ENCODE measurements at places on chromosomes 2 and 18.

DNA sequence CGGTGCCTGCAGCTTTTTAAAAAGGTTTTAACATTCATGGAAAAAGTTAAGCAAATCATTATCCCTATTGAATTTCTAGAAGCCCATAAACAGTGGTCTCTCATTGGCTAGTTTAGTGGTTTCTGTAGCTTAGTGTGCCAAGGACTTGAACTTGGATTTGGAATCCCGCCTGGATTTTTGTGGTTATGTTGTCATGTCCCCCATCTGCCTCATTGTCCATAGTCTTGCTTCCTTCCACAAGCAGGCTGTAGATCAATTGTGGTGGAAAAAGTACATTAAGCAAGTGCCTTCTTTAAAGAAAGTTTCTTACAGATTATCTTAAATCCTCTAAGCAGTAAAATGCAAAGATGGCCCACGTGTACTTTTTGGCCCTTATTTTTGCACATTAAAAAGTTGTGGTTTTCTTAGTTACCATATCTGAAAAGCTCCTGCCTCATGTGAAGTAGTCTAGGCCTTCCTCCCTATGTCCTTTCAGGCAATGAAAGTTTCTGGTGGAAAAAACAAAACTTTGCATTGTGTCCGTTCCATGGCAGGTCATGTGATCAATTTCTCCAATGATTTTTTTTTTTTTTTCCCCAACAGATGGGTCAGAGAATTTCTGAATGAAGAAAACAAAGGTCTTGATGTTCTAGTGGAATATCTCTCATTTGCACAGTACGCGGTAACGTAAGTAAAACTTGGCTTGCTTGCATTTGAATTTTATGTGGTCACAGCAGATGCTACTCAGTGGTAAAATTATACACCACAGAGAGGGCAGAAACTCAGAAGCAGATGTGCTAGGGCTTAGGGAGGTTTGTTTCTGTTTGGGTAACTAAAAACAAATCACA is 158.9 kb downstream of the PRPF40A start:
- no peak for DNase-seq

- no peak for DNase-seq
Measured at GRCh38 chr18:41075212-41075611, 879.8 kb upstream of the PIK3C3 start.

- DNase-seq: no peak
Measured at GRCh38 chr2:15580451-15580850, 11.2 kb upstream of the DDX1 start.

DNA sequence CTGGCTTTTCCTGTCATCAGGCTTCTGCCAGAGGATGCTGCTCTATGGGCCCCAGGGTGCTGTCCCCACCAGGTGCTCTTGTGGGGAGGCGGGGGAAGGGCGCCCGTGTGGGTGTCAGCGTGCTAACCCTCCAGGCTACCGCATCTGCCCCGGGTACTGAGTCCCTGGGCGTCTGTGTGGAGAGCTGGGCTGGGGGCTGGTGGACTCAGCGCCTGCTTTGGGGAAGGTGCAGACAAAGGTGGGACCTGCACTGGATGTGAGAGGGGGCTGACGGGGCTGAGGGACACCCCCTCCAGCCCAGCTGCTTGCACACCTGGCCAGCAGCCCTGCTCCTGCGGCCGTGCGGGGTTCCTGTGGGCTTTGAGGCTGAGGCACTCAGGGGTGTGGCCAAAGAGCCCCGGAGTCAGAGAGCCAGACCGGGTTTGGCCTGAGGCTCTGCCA is 120.7 kb upstream of the PXDN start:
- DNase-seq: no peak

DNA sequence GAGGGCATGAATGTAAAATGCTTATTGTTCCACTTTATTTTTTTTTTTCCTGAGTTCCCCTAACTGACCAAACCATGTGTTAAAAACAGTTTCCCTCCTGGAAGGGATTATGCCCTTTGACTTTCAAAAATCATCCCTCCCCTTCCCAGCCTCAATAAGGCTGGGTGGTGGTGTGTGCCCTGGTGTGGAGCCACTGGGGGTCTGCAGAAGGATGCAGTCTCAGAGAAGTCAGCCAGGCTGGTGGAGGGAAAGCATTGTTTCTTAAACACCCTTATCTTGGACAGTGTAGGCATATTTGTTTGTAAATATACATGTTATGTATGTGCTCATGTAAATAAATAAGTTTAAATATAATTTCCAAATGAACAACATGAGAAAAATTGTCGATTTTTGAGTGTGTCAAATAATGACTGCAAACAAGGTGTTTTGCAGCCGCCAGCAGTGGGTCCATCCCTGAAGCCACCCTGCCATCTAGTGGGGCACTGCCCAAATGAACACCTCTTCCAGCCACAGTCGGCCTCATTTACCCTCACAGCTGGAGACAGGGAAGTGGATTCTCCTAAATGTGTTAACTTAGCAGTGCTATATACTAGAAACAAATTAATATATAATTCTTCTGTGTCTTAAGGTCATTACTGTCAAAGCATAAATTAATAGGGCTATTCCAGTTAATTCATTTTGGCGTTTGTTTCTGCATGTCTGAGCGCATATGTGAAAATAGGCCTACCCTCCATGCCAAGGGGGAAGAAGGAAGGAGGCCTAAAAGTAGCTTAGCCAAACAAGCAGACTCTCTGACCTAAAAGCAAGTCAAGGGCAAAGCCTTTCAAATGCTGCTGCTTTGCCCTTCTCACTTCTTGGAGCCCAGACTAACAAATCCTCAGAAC is 209.6 kb upstream of the PIK3C3 start:
- DNase-seq: peak; percentile 9

- DNase-seq: no peak
Measured at GRCh38 chr18:47911877-47912276, 18.6 kb downstream of the SMAD2 start.

DNA sequence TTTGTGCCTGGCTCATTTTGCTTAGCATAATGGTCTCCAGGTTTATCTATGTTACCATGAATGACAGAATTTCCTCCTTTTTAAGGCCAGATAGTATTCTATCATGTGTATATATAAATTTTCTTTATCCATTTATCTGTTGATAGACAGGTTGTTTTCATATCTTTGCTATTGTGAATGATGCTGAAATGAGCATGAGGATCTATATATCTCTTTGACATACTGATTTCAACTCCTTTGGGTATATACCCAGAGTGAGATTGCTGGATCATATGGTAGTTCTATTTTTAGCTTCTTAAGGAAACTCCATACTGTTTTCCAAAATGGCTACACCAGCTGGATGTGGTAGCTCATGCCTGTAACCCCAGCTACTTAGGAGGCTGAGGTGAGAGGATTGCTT is 86.4 kb upstream of the LTBP1 start:
- no peak for DNase-seq

DNA sequence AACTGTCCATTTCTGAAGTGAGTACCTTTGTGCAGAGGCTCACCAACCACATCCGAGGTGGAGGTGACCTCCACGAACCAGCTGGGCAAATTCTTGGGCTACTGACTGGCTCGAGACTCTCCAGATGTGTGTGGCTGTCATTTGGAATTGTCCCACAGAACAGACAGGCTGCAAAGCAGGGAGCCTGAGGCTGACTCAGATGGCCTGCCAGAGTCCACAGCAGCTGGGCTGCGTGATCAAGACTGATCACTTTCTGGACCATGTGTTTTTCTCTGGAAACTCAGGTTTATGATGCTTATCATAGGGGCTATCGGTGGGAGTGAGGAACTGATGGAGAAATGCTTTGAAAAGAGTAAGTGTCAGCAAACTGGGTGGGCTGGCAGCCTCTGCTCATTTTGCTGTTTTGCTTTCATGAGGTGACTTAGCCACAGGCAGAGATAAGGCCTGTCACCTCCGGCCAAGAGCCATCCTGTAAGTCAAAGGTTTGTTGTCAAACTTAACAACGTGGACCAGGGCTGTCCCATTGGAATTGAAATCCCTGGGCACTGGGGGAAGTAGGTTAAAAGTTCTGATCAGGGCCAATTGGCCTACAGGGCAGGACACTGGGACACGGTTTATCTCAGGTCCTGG is 120.4 kb downstream of the LIPG start:
- DNase-seq: no peak

- DNase-seq: no peak
Measured at GRCh38 chr2:119481501-119482455, 42.5 kb downstream of the SCTR start.

DNA sequence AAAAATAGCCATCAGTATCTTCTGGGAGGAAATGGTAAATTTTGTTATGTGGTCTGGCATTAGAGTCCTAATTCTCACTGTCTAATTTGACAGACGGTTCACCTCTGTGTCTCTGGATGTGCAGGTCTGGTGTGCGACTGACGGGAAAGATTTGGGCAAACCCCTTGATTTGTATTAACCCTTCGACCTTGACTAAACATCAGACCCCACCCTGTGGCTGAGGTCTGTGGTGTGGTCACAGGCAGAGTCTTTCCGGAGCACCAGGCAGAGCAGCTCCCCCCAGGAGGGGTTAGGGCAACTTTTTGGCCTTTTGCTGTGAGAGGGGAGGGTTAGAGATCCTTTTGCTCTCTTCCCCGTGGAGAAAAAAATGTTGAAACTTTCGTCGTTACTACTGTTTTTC is 6.4 kb downstream of the TWIST2 start:
- DNase-seq: no peak

DNA sequence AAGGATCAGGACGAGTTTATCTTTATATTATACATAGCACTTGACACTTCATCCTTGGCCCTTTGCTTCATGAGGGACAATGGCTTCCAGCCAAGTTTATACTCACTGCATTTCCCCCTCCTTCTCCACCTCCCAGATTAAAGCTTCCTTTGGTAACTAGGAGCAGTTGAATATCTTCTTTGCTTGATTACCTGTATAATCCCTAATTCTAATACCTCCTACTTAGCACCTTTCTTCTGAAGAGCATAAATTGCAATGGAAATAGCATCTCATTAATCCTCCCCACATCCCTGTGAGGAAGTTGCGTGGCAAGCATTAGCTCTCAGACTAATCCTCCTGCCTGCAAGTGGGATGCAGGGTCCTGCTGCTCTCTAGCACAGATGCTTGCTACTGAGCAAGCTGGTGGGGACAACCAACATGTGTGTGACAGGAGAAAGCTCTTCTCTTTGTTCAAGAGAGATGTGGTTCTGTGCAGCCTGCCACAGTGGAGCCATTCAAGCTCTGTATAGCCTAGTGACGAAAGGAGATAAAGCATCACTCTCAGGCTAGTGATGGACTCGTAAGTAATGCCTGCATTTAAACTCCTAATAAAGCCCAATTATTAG is 19.1 kb downstream of the KLHL14 start:
- DNase-seq: no peak

GRCh38 chr2:43191947-43192516 is 34.4 kb downstream of the ZFP36L2 start:
- DNase-seq: no peak

DNA sequence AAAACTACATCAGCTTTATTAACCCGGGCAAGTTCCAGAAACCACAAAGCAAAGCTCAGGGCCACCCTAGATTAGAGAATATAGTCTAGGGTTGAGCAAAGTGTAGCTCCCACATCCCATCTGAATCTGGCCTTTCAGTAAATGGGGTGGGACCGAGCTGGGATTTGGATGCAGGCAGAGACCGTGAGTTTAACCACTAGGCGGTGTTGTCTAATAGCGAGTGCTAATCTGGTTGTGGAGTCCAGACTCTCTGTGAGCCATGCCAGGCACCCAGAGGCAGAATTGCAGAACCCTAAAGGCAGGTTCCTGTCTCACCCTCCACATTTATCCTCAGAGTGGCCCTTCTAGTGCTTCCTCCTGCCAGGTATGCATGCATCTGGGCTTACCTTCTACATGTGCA is 435.9 kb downstream of the TSN start:
- no peak for DNase-seq

GRCh38 chr2:45256173-45256866 is 247.1 kb upstream of the SIX2 start:
- DNase-seq: no peak

- DNase-seq: no peak
Measured at GRCh38 chr2:241951920-241952319, 82.4 kb downstream of the RTP5 start.

DNA sequence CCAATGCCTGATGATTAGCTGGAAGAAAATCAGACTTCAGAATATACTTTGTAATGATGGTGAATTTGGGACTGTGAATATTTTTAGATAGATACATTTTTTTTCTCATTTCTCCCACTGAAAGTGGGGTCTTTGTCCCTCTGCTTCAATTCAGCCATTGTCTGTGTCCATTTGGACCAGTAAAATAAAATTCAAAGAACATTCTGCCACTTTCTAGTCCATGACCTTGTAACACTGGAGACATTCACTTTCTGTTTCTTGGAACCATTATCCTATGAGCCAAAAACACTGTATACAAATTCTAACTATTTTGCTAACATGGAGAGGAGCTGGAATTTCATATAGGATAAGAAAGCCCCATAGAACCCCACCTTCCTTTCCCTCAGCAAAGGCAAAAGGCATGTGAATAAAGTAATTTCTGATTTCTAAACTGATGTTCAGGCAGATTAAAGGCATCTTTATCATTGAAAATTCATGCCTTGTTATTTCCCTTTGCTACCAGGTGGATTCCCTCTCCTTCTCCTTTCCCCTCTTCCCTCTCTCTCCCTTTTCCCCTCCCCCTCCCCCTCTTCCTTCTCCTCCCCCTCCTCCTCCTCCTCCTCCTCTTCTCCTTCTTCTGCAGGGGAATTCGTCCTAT is 2010.4 kb upstream of the LRRTM1 start:
- no peak for DNase-seq

DNA sequence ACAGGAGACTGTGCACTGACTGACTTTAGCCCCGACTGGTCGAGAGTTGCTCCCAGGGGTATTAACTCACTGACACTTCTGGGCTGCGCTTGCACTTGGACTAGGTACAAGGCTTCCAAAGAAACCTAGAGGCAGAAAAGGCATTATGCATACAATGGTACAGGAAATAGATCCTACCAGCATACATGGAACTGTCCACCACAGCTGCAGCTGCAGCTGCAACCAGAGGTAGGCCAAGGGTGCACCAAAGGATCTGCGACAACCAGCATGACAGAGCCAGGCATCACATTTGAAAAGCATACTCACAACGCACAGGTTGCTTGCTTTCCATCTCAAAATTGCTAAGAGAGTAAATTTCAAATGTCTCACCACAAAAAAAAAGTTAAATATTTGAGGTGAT is 22.6 kb upstream of the PGAP1 start:
- no peak for DNase-seq

DNA sequence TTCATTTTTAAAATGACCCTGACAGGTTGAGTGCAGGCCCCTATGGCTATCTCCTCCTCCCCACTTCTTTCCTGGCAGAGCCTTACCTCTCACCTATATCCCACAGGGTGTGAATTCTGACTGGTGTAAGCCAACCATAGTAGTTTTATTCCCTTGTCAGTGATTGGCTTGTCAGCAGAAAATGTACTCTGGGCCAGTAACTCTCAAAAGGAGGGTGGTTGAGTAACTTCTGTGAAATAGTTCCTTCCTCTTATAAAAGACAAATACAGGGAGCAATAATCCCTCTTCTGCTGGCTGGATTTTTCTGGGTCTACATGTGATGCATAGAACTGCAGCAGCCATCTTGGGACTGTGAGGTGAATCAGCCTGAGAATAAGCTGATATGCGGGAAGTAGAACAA is 83.4 kb downstream of the RAPH1 start:
- DNase-seq: no peak

- DNase-seq: no peak
Measured at GRCh38 chr2:10164601-10165000, 42.1 kb downstream of the RRM2 start.

GRCh38 chr2:58527647-58528046 is 286.5 kb upstream of the FANCL start:
- DNase-seq: no peak

All from KG1 (cell line).